ENCODE measurements at places on chromosomes 1 and 21.
A peak's percentile ranks its signal among the peaks of the same experiment; 100 is the strongest.

GRCh38 chr1:63746129-63746864 is 27.5 kb upstream of the ROR1 start:
- DNase-seq: peak; percentile 68

GRCh38 chr1:186325239-186325638 is 49.8 kb downstream of the TPR start:
- DNase-seq: no peak

DNA sequence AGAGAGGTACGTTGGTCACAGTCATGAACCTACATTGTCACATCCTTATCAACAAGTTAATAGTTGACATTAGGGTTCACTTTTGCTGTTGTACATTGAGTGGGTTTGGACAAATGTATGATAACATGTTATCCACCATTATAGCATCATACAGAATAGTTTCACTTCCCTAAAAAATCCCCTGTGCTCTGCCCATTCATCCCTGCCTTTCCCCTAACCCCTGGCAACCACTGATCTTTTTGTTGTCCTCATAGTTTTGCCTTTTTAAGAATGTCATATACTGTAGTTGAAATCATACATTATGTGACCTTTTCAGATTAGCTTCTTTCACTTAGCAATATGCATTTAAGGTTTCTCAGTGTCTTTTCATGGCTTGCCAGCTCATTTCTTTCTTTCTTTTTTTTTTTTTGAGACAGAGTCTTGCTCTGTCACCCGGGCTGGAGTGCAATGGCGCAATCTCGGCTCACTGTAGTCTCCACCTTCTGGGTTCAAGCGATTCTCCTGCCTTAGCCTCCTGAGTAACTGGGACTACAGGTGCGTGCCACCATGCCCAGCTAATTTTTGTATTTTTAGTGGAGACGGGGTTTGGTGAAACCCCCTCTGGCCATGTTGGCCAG is 50.6 kb downstream of the UCK2 start:
- DNase-seq: no peak

GRCh38 chr1:9737057-9737456 is 85.5 kb downstream of the PIK3CD start:
- no peak for DNase-seq

DNA sequence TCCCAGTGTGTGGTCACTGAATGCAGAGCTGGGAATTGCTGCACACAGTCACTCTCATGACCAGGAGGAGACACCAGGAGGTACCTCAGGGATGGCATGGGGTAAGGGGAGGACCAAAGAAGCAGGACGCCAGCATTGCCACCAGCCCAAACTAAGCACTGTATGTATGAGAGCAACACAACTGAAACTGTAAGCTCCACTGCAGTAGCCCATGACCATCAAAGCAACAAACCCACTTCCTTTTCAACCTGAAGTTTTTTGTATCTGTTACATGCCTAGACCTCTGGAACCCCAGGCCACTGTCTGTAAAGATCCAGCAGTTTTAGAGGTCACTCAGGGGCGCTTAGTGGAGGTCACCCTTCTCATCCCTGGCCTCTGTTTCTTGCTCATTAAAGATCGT is 164.3 kb downstream of the SETD4 start:
- no peak for DNase-seq

DNA sequence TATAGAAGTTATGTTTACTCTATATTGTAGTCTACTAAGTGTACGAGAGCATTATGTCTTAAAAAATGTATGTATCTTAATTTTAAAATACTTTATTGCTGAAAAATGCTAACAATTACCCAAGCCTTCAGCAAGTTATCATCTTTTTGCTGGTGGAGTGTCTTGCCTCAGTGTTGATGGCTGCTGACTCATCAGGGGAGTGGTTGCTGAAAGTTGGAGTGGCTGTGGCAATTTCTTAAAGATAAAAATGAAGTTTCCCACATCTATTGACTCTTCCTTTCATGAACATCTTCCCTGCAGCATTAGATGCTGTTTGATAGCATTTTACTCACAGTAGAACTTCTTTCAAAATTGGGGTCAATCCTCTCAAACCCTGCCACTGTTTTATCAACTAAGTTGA is 95.8 kb downstream of the CDC7 start:
- DNase-seq: no peak

DNA sequence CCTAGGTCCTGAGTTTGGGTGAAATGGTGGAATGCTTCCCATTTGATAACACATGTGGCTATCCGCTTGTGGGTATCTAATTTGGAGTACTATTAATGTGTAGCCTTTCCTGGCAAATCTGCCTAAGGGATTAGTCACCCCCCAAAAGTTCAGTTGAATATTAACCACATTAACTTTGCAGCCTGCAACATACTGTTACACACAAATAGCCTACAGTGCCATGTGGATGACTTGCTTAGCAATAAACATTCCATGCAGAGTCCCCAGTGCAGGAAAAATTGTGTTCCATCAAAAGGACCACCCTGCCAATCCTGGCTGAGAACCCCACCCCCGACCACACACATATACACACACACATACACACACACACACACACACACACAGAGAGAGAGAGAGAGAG is 303.3 kb upstream of the ESRRG start:
- DNase-seq: no peak

DNA sequence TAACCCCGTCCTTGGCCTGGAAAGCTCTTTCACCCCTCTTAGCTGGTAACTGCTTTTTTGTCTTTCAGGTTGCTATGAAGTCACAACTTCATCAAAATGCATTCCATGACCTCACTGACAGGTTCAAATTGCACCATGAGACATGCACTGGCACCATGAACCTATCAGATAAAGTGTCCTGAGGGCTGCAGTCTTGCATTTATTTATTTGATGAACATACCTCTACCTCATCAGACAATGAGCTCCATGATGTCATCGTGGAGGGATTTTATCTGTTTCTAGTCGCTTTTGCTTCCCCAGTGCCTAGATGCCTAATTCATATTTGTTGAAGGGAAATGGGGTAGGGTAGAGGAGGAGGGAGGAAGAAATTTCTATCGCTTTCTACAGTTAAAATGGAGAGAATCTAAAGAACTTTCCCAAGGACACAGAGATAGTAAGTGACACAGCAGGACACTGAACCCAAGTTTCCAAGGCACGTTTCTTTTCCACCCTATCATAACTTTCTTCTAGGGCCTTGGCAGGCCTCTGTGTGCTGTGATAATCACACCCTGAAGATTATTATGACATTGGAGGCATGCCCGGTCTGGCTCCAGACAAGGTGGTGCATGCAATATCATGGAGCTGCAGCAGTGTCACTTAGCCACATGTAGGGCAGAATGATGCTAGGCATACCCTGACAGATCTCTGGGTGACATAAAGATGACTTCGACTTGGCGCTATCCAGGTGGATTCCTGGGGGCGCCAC is 69.5 kb downstream of the CD58 start:
- no peak for DNase-seq

GRCh38 chr21:22993144-22993543 is 1994.9 kb downstream of the NCAM2 start:
- no peak for DNase-seq

DNA sequence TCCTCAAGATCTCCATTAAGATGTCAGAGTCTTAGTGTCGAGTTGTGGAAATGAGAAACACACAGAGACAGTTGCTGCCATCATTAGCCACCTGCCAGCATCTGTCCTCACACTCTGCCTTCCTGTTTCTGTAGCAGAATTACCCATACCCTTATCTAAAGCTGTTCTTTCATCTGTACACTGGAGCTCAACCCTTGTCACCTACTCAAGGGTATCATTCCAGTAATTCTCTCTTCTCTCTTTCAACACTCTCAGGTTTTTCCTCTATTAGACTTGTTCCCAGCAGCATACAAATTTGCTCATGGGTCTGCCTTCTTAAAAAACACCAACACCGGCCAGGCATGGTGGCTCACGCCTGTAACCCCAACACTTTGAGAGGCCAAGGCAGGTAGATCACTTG is 27.4 kb upstream of the RNF2 start:
- DNase-seq: no peak

DNA sequence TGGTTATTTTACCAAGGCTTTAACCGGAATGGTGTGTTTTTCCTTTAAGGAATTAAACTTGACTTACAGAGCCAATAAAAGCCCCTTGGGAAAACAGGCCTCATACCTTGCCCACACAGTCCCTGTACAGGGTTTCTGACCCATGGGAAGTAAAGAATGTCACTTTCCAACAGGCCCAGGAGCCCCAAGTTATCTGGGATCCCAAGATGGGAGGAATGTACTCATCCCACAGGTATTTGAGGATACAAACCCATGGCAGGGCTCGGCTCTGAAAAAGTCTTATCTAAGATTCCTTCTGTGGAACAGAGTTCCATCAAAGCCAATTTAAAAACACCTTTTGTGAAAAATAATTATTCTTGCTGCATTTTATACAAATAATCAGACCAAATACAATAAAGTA is 15.3 kb upstream of the COX20 start:
- no peak for DNase-seq

DNA sequence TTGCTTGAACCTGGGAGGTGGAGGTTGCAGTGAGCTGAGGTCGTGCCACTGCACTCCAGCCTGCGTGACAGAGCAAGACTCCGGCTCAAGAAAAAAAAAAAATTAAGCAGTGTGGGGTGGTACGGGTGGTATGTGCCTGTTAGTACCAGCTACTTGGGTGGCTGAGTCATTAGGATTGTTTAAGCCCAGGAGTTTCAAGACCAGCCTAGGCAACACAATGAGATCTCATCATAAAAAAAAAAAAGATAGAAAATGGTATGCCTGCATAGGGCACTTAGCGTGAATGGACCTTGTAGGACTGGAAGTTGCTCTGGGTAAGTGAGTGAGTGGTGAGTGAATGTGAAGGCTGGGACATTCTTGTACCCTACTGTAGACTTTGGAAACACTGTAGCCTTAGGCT is 37.0 kb downstream of the TBCE start:
- no peak for DNase-seq

DNA sequence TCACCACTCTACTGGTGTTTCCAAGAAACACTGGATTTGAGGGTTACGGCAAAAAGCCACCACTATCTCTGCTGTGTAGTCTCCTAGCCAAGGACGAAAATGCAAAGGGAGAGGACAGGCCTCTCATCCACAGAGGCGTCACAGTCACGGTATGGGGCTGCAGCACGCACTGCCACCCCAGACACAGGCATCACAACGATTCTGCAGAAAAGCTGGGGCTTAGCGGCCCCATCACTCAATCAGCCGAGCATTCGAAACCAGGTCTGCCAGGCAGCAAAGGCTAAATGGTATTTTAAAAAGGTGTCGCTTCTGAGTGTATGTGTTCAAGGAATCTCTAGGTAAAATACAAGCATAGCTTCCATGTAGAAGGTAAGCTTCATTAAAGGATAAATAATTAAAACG is 1.4 kb downstream of the RIPK4 start:
- peak; percentile 51 for DNase-seq

- DNase-seq: no peak
Observed at GRCh38 chr1:2598329-2598931, 11.9 kb downstream of the PRXL2B start.

- DNase-seq: no peak
Observed at GRCh38 chr21:32173121-32173724, 105.6 kb downstream of the MIS18A start.

- no peak for DNase-seq
Observed at GRCh38 chr1:77590651-77591050, 91.8 kb downstream of the ZZZ3 start.

DNA sequence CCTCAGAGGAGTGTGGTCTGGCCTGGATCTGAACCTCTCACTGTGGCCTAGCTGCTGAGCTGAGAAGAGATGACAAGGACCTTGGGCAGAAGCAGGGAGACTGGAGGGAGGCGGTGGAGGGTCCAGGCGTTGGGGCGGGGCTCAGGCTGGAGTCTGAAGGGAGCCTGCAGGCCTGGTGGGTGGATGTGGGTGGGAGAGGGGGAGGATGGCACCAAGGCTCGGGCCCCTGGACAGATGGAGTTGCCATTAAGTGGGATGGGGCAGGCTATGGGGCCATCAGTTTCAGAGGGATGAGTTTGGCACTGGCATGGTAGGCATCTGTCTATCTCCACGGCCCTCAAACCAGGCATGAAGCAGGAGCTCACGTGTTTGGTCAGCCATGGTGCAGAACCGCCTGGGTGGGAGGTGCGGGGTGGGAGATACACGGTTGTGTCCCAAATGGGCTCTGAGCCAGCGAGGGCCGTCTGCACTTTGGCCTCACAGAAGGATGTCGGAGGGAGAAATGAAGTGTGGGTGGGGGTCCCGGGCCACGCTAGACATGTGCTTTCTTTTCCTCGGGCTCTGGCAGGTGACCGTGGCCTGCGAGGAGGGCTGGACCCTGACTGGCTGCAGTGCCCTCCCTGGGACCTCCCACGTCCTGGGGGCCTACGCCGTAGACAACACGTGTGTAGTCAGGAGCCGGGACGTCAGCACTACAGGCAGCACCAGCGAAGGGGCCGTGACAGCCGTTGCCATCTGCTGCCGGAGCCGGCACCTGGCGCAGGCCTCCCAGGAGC is 23.6 kb downstream of the PCSK9 start:
- no peak for DNase-seq

DNA sequence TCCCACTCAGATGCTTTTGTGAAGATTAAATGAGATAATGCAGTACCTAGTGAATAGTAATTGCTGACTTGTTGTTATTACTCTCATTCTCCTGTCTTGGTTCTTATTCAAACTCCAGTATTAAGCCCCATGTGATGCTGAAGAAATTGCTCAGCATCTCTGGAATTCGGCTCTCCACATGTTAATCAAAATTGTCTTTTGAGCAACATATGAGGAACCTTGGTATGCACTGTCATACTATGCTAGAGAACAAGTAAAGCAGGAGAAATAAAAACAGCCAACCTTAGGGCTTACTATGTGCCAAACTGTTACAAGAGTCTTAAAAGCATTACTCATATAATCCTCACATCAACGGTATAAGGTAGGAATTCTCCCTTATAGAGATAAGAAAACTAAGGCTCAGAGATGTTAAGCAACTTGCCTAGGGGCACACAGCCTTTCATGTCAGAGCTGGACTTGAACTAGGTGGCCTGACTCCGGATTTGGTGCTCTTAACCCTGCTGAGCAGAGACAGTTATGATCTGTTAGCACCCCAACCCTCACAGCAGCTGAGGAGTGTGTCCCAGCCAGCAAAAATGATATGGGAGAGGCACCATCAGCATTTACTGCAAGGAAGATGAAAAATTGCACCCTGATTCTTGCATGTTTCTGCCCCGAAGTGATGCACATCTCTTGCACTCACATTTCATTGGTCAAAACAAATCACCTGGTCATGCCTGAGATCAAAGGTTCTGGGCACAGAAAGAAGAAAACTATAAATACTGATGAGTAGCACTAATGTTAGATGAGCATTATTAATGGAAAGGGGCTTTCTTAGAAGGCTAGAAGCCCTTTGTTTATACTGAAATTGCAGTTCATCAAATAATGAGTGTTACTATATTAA is 102.3 kb downstream of the OMA1 start:
- DNase-seq: no peak

GRCh38 chr1:171313835-171314320 is at the start of gene FMO4:
FMO4 (plus strand) TSS chr1:171314183; CDS start chr1:171319826, 5,643 bp downstream.
- peak; percentile 98 for DNase-seq

GRCh38 chr1:67597336-67597735 is 87.7 kb upstream of the GADD45A start:
- no peak for DNase-seq

GRCh38 chr1:178961868-178962267 is 63.8 kb upstream of the FAM20B start:
- DNase-seq: no peak

Data from eye (tissue), 1 donor.